Stimulated activated CD8-positive, alpha-beta memory T cell treated with anti-CD3 and anti-CD28 coated beads, Interleukin-2, amount 100 ng/mL, for 1 hour (primary cell): ENCODE measurements at places on chromosomes 16 and 17.

DNA sequence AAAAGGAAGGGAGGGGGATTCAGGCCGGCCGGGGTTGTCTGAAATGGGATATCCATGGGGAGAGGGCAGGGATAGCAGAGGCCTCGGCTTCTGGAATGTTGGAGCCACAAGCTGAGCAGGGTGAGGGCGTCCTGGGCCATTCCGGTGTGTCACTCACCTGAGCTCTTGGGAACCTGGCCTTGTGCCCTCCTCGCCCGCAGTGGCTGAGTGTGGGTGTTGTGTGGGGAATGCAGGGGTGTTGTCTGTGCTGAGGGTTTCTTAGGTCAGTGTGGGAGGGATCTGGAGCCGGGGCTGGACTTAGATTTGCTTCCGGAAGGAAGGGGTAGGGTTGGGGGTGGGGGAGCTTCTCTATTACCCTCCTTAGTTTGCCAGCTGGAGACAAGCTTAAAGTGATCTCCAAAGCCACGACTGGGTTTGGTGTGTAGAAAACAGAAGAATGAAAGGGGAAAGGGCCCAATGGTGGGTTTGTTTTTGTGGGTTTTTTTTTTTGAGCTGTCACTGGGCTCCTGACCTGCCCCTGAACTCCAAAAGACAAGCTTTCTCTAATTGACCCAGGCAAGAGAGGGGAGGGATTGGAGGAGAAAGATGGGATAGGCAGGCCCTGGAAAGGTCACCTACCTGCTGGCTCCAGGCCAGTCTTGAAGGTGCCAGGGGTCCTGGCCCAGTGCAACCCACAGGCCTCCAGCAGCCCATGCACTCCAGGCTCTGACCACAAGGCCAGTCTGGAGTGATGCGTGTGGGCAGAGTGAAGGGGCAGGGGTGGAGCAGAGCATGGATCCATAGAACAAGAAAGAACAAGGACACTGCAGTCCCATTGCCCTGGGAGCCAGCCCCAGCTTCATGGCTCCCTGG is at the start of gene SULT1A2:
SULT1A2 (minus strand) TSS at position 211 of the 852 bp plus-strand sequence. CDS start 1,120 bp downstream, outside the sequence.
- DNase-seq, result no peak

DNA sequence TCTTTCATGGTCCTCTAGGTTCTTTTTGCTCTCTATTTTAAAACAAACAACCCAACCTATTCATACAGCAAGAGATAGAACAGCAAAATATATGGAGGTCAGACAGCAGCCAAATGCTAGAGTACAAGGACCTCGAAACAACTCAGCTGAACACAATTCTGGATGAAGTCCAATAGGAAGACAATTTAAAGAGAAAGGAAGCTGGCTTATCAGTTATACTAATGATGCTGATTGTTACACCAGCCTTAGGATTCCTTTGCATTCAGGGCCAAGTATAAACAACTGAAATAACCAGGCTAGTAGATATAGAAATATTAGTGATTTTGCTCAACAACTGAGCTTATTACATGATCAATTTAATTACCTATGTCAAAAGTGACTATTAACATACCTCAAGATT is 2.5 kb downstream of the SSH2 start:
- DNase-seq, result no peak

DNA sequence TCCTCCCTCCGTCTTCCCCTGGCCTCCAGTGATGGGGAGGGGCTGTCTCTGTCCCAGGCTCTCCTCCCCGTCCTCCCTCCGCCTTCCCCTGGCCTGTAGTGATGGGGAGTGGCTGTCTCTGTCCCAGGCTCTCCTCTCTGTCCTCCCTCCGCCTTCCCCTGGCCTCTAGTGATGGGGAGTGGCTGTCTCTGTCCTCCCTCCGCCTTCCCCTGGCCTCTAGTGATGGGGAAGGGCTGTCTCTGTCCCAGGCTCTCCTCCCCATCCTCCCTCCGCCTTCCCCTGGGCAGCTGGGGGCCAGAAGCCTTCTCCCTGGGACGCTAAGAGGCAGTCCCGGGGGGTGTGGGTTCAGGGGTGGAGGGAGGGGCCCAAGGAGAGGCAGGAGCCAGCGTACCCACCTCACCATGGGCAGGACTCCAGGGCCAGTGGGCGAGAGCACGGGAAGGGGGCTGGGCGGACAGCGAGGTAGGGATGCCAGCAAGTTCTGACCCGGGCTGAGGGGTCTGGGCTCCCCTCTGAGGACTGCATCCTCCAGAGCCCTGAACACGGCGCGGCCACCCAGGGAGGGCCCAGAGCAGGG is 14.8 kb downstream of the UTS2R start:
- DNase-seq, result no peak

DNA sequence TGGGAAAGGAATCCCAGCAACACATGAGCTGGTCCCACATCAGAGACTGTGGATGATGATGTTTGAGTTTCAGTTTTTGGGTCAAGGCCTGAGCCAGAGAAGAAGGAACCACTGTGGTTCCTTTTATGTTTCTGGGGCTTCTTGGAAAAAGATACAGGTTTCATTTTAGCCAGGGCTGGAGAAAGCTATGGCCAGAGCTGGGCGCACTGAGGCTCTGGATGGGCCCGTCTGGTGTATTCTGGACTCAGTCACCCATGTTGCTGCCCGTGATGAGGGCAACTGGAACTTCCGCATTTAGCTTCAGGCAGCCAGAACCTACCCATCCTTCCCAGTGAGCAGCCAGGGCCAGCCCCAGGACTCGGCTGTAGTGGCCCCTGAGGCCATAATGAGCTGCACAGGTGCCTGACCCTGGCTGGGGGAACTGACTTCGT is 15.0 kb upstream of the PITPNA start:
- no peak for DNase-seq

DNA sequence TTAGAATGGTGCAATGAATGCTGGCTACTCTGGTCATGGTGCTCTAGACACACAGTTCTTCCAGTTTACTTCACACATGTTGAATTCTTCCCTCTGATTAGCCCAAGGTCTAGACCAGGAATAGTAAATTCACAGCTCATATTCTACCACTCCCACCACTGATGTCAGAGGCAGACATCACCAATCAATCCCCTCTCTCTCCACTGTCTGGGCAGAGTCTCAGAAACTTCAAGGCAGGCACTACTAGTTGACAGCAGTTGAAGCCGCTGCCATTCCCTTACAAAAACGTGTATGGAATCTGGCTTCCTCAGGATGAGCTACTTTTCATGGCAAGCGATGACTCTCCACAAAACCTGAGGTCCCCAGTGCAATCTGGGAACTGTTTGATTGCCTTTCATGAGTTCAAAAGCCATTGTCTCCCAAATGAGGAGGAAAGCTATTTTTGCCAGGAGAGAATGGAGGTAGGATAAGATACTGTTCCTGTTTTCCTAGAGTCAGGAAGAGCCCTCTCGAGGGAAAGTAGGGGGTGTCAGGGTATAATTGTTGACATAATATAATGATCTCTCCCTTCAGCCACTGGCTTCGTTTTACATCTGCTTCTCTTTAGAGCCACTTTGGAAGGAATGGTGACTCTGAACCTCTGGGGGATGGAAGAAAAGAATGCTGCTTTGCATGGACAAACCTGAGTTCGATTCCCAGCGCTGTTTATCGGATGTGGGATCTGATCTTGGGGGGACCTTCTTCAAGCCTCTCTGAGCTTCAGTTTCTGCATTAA is 90.0 kb downstream of the FOXL1 start:
- DNase-seq, result no peak

- DNase-seq, result no peak
These were observed 172.5 kb downstream of the COPRS start for GRCh38 chr17:31686495-31686894.

DNA sequence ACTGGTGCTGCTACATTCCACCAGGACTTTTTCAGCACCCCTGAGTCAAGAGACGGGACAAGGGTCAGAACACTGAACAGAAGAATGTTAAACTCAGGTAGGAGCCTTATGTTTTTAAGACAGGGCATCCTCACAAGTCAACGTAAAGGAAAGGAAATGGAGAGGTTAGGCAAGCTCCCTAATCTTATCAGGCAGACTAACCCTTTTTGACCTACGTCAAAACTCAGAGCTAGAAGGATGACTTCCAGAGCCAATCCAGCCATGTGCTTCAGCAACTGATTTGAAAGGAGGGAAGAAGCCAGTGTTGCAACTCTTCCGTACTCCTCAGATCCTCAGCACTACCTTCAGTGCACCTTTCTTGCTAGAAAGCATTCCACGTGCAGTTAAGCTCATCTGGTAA is 46.8 kb downstream of the REXO5 start:
- DNase-seq, result no peak

DNA sequence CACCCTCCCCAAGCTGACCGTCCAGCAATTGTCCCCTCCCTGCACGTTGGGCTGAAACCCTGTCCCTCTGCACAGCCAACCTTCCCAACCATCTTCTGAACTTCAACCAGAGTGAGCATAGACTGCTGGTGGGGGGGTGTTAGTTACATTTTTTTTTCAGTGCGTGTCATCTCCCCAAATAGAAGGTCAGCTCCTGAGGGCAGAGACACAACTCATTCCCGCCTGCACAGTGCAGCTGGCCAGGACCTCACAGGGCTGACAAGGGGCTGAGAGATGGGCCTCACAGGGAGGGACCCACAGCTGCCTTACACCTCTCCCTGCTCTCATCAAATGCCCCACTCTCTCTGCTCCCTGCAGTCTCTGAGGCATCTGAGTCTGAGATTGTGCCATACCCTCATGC is 8.4 kb downstream of the SRL start:
- DNase-seq, result no peak

- no peak for DNase-seq
These were observed 15.5 kb upstream of the MARVELD3 start for GRCh38 chr16:71610447-71610846.

DNA sequence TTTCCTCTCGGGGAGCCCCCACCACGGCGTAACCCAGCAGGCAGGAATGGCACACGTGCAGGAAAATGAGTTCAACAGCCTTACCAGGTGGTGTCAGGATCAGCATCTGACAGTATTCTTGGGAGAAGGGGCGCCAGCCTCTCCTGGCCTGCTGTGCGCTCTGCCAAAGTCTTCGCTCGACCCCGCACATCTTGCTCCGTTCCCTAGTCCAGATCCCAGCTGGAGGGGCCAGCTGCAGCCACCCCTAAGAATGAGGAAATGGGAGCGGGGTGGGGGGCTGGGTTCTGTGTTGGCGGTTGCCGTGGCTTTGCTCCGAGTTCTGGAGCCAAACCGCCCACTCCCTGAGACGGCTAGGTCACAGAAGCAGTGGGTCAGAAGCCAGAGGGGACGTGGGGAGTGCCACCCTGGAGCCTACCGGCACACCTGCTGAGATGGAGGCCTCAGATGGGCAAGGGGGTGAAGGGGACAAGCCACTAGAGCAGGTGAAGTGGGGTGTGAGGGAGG is at the start of gene CHCT1:
CHCT1 (plus strand) TSS at position 328 of the 504 bp plus-strand sequence; CDS start at position 432, 104 bp downstream.
- no peak for DNase-seq

DNA sequence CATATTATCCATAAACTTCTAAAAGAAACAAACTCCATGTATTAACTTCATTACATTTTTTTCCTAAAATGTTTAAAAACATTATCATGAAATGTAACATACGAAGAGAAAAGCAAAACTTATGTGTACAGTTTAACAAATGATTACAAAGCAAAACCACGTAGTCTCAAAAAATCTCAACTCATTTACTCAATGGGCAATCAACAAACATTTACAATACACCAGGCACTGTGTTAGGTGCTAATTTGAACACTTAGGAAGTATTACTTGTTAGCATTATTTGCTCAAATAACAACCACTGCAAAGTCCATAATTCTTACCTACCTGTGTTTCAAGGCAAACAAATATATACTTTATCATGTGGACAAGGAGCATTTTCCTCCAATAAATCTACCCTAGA is 164.9 kb downstream of the STX8 start:
- no peak for DNase-seq

- no peak for DNase-seq
These were observed 1542.6 kb upstream of the CDH8 start for GRCh38 chr16:63578791-63579190.

- no peak for DNase-seq
These were observed 6.3 kb upstream of the CBFB start for GRCh38 chr16:67022531-67023214.

DNA sequence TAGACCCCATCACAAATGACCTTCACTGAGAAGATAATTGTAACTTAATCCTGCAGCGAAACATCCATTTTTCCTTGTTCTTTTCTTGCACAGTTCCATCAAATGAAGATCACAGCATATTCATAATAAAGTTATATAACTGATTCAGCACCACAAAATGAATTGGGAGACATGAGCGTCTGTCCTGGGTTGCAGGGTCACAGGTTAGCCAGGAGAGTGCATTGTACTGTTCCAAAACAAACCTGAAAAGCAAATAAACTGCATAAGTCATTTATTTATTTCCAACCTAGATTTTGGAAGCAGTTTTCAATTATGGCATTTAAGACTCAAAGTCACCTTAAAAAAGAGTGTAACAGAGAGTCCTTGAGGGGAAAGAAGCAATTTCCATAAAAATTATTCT is 18.6 kb upstream of the INTS2 start:
- DNase-seq, result no peak

GRCh38 chr16:87196231-87196630 is 121.0 kb downstream of the C16orf95 start:
- DNase-seq, result no peak

GRCh38 chr16:17313085-17313611 is 157.6 kb downstream of the XYLT1 start:
- no peak for DNase-seq

- no peak for DNase-seq
These were observed 24.5 kb downstream of the CDK5RAP3 start for GRCh38 chr17:47995241-47995935.

- no peak for DNase-seq
These were observed 479.6 kb downstream of the WWOX start for GRCh38 chr16:78579020-78579419.

GRCh38 chr17:79171188-79171587 is 96.6 kb downstream of the ENGASE start:
- no peak for DNase-seq

GRCh38 chr16:1119766-1120576 is 23.9 kb upstream of the C1QTNF8 start:
- DNase-seq, result no peak

DNA sequence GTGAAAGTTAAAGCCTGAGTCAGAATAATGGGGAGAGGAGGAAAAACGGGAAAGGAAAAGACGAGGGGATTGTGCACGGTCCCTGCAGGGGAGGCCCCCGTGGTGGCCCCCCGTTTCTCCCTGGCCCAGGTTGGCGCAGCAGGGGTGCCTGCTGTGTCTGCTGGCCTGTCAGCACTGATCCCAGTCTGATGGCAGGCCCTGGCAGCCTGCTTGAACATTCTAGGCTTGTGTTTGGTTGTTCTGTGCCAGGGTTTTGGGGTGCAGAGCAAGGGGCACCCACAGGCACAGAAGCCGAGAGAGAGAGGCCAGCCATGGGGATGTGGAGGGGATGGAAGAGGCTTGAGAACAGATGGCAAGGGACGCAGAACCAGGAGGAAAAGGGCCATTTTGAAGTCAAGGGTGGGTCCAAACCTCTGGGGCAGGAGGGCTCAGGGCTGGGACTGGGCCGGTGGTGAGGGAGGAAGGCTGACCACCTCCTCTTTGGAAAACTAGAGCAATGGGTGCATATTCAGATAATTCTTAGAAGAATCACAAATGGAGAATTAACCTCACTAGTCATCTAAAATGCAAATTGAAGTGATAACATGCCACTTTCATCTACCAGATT is 35.9 kb downstream of the TBX4 start:
- DNase-seq, result no peak

GRCh38 chr17:45813048-45813725 is 29.1 kb downstream of the CRHR1 start:
- DNase-seq, result no peak

GRCh38 chr17:68840073-68840472 is 115.1 kb downstream of the ABCA8 start:
- DNase-seq, result no peak
